Stromal cell of bone marrow (primary cell): ENCODE measurements at places on chromosomes 11 and 22.

DNA sequence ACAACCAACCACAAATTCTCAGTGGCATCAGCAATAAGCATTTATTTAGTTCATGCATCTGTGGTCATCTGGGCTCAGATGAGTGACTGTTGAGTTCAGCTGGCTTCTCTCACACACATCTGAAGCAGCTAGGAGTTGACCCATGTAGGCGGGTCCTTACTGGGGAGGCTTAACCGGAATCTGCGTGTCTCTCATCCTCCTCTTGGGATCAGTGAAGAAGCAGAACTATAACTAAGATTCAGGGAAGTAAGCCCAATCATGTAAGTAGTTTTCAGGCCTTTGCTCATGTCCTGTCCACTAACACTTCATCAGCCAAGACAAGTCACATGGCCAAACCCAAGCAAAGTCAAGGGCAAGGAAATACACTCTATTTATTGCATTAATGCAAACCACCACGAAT, 236.2 kb downstream of the C11orf87 start:
- no peak for DNase-seq

GRCh38 chr22:43186272-43187170, at the start of gene TTLL12:
Gene TTLL12, minus strand, starts transcription at chr22:43187134. Its CDS starts 65 bp downstream, at chr22:43187069.
- DNase-seq: no peak

GRCh38 chr11:4146070-4146771, 51.6 kb downstream of the RRM1 start:
- no peak for DNase-seq

DNA sequence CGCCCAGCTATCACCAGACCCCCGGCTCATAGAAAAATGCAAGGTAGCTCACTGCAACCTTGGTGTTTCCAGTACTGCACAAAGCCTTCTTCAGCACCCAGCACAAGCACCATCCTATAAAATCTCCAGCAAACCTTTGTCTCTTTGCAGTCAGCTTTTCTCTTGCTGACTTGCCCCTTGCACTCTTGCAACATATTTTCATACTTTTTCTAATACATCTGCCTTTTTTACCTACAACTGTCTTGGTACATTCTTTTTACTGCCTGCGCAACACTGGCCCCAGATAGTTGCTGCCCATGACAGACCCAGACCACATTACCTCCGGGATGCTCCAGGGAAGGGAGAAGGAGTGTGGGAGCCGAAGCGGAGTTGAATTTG, 142.4 kb downstream of the MPPED1 start:
- no peak for DNase-seq

GRCh38 chr22:35634943-35635540, 13.2 kb upstream of the APOL6 start:
- no peak for DNase-seq

GRCh38 chr22:41929418-41929810, 2.8 kb upstream of the TNFRSF13C start:
- no peak for DNase-seq

- no peak for DNase-seq
These were observed 514.7 kb downstream of the CNTN5 start for GRCh38 chr11:99535406-99535805.
